ENCODE measurements at places on chromosomes 3 and 15. TPM values are rescaled to one million over a fixed set of nuclear protein-coding genes. Genes with fewer than 3 reads are reported as not detected.

DNA sequence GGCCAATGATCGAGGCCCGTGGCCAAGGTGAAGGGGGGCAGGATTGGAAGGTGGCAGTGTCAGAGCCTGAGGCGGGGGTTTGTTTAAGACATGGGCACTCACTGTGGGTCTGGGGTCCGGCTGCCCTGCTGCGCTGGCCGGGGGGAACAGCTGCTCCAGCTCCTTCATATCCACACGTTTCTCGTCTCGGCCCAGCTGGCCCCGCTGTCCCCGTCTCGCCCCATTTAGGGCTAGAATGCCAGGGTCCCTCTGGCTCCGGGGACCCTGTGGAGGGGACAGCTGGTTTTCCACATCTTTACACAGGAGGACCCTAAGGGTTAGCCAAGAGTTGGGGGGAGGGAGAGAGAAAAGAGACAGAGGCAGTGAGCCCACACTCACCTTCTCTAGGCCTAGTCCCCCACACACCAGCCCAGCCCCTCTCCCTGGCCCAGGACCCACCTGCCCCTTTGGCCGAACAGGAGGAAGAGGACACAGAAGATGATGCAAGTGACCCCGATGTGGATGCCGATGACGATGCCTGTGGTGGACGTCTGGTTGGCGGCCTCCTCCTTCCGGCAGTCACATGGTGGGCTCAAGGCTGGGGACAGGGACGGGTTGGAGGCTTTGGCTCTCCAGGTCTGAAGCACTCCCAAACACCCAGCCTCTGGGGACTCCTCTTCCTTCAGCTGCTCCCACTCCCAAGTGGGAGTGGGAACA lies 25.0 kb downstream of the RNU5B-1 start:
- DNase-seq = no peak

- DNase-seq = no peak
These were observed 87.6 kb downstream of the DPH6 start for GRCh38 chr15:35458176-35458856.

Gene ZDHHC19
- not detected for total RNA-seq

- no peak for DNase-seq
These were observed 18.7 kb upstream of the GADL1 start for GRCh38 chr3:30913176-30913575.

GRCh38 chr3:62873761-62874710 lies 1.2 kb downstream of the CADPS start:
- DNase-seq = peak; percentile 59

DNA sequence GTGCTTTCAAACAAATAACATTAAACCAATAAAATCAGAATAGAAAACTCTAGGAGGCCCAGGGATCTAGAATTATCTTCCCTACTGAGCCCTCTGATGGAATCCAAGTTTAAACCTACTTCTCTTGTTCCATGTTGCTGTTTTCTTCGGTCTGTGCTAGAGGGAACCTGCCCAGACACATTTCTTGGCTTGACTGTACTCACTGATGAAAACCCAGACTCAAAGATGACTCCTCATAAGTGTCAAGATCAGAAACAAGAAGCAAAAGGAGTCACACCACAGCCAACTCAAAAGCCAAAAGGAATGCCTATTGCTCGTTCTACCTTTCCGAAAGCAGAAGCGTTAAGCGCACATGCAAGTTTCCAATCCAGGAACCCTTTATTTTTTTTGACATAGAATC lies 31.6 kb downstream of the SCAP start:
- no peak for DNase-seq

- no peak for DNase-seq
These were observed 13.8 kb upstream of the FAM219B start for GRCh38 chr15:74920456-74920855.

DNA sequence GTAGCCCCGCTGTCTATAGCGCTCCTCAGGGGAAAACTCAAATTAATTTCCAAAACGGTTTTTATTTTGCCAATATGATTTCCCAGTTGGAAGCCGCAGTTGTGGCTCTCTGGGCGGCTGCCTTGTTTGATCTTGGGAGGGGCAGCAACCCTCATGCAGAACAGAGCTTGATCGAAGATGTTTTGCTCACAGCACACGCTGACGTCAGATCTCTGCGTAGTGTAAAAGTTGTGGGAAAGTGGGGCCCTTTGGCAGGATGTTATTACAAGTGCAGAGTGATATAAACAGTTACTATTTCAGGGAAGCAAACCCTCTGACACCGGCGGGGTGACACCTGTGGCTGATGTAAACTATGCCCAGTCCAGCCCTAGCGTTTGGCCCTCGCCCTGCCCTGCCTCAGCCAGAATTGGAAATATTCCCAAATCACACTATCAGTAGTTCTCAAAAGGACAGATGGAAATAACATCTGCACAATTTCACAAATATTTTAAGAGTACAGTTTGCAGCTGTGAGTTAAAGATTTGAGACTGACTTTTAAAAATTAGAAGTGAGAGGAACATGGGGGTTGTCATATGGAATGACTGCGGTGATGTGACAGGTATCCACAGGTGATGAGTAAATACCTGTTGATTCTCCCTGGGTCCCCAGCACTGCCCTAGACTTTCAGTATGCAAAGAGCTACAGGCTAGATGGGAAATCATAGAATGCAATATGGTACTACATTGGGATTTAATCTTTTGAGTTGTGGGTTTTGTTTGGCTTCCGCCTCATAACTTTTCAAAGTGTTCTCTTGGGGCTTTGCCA lies 1.7 kb downstream of the SYNM start:
- no peak for DNase-seq

DNA sequence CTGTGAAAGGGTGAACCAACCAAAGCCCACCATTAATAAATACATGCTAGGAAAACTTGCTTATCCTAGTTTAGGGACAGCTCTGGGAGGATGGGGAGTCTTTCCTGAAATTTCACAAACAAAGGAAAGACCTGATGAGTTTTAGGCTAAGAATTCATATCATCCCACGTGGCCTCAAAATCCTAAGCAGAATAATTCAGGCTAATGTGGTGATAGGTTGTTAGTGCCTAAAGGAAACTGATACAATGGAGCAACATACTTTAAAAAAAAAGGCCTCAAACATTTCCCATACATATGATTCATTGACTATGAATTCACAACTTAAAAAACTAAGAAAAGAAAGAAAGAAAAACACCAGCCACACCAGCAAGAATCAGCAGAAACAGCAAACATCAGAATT lies 126.9 kb upstream of the CNTN4 start:
- DNase-seq = no peak

GRCh38 chr3:43638594-43639447 lies 17.0 kb upstream of the ANO10 start:
- peak; percentile 80 for DNase-seq

GRCh38 chr15:77826006-77826695 lies 193.4 kb upstream of the LINGO1 start:
- no peak for DNase-seq

Gene BOC
- 0.47 TPM for total RNA-seq

Gene MORC1
- not detected for total RNA-seq

Gene SEC62
- total RNA-seq = 39.4 TPM

Gene RHOV
- total RNA-seq = not detected

GRCh38 chr3:30286007-30286669 lies 320.3 kb upstream of the TGFBR2 start:
- no peak for DNase-seq

GRCh38 chr3:196268284-196269163 lies 19.0 kb downstream of the PCYT1A start:
- peak; percentile 51 for DNase-seq

GRCh38 chr3:14768881-14769280 lies 49.9 kb upstream of the FGD5 start:
- DNase-seq = no peak

Gene NRROS
- 1.0 TPM for total RNA-seq

DNA sequence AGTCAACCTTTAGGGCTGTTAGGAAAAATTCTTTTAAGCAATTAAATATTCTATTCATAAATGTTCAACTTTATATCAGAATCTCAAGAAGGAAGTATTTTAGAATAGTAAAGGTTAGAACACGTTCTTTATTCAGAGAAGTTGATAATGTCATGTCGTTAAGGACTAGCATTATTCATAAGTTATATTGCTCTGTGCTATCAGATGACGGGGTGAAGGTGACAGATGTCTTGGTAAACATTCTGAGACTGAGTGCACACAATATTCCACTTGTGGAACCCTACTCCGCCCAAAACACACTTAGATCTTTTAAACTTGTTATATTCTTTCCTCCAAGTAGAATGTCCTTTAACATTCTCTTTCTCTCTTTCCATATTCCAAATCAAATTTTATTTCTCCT lies 7.9 kb downstream of the AP4E1 start:
- no peak for DNase-seq

Gene ZBBX
- not detected for total RNA-seq

Gene LARP6
- total RNA-seq = not detected

Gene RNF168
- 42.8 TPM for total RNA-seq

GRCh38 chr15:33735637-33736247 lies 232.6 kb upstream of the CHRM5 start:
- peak; percentile 74 for DNase-seq

Gene RASL12
- total RNA-seq = not detected

Gene EOGT
- total RNA-seq = 49.9 TPM

- DNase-seq = no peak
These were observed 17.3 kb downstream of the AP3S2 start for GRCh38 chr15:89876396-89877082.

GRCh38 chr3:129278966-129279906 lies 566 bp downstream of the HMCES start:
- DNase-seq = peak; percentile 86

DNA sequence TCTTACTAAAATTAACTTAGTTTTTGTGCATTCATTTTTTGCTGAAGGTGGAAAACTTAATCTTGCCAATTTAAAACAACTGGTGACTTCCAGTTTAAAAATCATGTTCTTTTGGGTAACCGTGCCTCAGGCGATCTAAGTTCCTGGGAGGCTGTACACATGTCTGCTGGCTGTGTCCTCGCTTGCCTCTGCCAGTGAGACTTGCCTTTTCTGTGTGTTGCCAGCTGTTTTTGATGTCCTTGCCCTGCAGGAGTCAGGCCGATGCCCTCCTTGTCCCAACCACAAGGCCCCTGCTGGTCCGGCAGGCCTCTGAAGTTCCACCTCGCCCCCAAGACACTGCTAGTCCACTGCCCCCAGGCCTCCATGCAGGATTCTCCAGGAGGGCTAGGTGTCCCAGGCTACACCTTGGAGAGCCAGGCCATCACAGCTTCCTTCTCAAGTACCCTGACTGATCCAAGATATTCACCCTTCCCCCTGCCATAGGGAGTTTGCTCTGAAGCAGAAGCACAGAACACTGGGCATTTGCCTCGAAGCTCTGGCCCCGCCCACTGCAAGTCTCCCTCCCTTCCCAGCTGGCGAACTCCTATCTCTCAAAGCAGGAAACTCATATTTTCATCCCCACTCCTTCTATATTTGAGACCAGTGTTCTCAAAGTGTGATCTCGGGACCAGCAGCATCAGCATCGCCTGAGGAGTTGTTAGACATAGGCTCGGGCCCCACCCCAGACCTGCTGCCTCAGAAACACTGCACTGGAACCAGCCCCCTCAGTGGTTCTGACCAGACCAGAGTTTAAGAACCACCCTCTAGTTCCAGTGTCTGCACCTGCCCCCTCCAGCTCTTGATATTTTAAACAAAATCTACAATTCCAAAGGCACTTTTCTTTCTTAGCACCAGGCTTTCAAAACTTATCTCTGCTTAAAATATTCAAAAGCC lies 185.8 kb upstream of the UBE2E1 start:
- DNase-seq = peak; percentile 23

Gene CCDC54
- total RNA-seq = not detected

- no peak for DNase-seq
These were observed 27.6 kb upstream of the LIMD1 start for GRCh38 chr3:45566951-45567411.

DNA sequence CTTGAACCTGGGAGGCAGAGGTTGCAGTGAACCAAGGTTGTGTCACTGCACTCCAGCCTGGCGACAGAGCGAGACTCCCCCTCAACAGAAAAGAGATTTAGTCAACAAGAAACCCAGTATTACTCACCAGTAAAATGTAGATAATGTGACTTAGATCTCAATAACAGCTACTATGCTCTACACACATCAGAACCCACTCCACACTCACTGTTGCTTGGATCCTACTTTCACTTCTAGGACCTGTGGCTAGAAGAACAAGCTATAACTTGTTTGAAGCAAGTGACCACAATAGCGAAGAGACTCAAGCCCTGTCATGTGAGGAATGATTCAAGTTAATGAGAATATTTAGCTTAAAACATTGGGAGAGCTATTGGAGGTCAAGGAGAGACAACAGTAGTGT lies 100.7 kb downstream of the ANXA2 start:
- no peak for DNase-seq

Gene TM4SF18
- total RNA-seq = not detected

Gene GOLGA6A
- not detected for total RNA-seq

Measured in Karpas-422 (cell line).